Stimulated activated CD8-positive, alpha-beta memory T cell treated with anti-CD3 and anti-CD28 coated beads, Interleukin-2, amount 100 ng/mL, for 48 hours (primary cell): ENCODE measurements at places on chromosomes 11 and 22.

DNA sequence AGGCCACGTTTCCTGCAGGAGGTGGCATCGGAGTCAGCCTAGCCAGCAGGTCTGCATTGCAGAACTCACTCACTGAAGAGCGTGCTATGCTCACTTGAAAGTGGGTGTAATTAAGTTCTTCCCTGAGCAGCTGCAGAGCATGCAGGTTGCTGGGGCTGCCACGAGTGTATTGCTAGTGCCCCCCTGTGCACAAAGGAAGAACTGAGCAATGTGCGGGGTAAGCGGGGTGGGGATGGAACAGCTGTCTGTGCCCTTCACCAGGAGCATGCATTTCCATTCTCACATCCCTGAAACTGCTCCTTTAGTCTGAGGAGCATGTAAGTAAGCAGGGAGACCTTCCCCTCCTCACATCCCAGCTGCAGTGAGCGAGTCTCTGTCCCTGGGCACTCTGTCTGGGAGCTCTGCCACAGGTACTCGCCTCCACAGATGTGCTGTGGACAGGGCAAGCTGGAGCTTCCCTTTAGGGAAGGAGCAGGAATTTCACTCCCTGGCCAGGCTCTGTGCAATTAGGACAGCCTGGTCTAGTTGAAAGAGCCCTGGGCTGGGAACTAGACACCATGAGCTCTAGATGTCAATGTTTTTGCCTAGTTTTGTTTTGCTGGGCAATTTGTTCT is 1031.8 kb downstream of the NTM start:
- DNase-seq, result no peak

GRCh38 chr11:8242499-8243280 is 21.0 kb downstream of the LMO1 start:
- no peak for DNase-seq

DNA sequence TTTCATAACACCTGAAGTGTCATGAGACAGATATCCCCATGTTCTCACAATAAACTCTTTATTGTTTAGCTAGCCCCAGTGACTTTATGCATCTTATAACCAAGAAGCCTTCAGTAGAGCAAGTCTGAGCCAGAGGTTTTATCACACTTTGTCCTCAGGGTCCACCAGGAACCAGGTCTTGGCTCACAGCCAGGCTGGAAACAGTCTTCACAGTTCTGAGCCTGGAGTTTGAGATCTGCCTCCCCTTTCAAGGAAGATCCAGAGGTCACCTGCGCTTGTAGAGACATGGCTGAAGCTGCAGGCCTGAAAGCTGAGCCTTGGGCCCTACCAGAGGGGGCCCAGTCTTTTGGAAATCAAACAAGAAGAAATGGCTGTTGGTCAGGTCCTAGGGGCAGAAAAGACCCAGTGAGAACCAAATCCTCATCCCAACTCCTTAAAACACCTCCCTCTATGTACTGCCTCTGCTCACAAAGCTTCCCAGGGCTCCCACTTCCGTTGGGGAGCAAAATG is 3.5 kb downstream of the RRP8 start:
- DNase-seq, result no peak

DNA sequence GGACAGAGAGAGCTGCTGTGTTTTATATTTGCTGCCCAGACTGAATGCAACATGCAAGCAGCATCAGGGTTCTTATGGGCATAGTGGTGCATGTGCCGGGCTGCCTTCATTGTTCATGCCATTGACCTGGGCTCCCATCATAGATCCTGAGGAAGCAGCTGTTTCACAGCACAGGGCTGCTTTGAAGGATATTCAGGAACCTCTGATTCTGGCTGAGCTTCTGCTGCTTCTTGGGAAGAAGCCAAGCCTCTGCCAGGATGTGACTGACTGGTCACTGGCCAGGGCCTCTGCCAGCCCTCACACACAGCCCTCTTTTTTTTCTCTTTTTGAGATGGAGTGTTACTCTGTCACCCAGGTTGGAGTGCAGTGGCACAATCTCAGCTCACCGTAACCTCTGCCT is 43.3 kb downstream of the CYB5R2 start:
- no peak for DNase-seq

DNA sequence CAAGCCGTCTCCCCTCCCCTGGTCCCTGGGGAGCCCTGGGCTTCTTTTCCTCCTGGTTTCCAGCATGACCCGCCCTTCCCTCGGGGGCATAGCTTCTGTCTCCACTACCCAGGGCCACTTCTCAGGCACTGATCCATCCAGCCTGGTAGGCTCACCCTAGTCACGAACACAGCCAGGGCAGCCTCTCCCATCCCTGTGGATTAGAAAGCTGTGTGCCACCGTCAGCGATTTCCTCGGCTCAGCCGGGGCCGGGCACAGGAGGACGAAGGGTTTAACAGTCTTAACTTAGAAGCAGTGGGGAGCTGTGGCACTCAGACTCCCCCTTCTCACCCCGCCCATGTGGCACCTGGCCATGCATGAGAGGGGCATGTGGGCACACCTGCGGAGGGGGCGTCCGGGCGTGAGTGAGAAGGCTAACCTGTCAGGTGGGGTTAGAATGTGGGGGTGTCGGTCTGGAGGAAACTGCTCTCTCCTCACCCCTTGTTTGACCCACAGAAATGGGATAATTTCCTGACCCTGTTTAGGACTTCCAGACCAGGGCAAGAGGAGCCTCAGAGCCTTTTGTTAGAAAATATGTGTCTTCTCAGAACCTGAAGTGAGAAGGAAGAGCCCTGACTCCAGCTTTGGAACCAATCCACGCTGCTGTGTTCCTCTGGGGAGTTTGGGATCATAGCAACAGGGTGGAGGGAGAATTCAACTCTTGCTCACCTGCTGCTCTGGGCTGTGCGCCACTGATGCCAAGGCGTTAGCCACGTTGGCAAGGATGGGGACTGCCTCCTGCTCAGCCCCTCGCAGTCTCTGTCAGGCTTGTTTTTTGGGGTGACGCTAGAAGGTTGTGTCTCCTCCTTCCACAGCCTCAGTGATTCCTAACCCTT is 14.6 kb downstream of the GLB1L2 start:
- no peak for DNase-seq

DNA sequence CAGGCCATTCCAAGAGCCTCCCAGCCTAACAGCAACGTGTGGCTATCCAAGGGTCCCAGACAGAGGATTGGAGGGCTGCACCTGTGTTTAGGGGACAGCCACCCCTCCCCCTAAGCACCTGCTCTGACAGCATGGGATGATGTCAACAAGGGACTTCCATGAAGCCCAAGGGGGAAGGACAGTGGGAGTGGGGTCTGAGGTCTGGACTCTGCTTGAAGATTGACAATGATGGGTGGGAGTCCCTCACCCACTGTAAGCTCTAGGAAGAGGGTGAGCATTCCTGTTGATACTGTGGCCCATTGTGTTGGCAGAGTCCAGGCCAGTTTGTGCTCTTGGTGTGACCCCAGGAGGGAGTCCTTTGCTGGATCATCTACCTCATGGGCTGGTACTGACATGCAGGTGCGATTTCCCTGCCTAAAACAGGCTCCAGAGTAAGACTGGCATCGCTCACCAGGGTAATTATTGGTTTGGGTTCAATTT is 46.9 kb upstream of the TUB start:
- no peak for DNase-seq

DNA sequence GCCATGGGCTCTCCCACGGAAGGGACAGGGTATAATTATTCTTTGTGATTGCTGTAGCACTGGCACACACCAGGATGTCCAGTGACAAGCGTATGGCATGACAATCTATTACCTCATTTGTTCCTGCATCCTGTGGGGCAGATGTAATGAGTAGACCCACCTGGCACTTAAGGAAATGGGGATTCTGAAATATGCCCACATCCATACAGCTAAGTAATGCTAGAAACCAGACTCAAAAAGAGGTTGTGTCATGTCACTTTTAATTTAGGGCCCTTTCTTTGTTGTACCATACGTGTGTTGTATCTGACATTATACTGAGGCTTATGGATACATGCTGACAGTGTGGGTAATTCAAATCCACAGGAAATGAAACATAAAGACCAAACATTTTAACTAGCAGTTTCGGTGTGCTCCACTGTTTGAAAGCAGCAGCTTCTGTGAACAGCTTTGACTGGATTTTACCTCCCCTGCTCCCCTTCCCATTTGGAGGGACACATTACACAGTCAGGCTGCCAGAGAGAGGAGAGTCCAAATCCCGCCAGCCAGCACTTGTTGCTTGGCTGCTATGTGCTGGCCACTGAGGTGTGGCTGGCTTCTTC is 21.2 kb downstream of the GRAMD1B start:
- DNase-seq, result no peak

- no peak for DNase-seq
Observed at GRCh38 chr11:106128740-106129139, 51.3 kb downstream of the AASDHPPT start.

GRCh38 chr11:61472868-61473267 is 35.7 kb upstream of the LRRC10B start:
- no peak for DNase-seq

DNA sequence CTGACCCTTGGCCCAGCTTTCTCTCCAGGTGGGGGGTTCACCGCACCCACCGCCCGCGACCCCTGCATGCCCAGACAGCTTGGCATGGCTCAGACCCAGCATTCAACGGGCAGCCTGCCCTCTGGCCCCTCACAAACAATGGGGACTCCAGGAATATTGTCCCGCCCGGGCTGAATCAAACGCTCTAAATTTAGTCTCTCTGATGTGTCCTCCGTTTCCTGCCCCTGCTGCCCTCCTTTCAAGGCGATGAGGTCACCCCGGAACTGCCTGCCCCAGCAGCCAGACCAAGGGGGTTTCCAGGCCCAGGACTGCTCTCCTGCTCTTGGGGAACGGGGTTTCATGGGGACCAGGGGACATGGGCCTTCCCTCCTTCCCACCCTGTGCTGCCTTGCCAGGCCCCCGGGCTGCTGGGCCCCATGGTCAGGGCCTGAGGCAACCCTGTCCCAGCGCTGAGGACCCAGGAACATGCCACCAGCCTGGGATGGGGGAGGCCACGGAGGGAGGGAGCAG is 10.1 kb upstream of the PDGFB start:
- peak; percentile 48 for DNase-seq

DNA sequence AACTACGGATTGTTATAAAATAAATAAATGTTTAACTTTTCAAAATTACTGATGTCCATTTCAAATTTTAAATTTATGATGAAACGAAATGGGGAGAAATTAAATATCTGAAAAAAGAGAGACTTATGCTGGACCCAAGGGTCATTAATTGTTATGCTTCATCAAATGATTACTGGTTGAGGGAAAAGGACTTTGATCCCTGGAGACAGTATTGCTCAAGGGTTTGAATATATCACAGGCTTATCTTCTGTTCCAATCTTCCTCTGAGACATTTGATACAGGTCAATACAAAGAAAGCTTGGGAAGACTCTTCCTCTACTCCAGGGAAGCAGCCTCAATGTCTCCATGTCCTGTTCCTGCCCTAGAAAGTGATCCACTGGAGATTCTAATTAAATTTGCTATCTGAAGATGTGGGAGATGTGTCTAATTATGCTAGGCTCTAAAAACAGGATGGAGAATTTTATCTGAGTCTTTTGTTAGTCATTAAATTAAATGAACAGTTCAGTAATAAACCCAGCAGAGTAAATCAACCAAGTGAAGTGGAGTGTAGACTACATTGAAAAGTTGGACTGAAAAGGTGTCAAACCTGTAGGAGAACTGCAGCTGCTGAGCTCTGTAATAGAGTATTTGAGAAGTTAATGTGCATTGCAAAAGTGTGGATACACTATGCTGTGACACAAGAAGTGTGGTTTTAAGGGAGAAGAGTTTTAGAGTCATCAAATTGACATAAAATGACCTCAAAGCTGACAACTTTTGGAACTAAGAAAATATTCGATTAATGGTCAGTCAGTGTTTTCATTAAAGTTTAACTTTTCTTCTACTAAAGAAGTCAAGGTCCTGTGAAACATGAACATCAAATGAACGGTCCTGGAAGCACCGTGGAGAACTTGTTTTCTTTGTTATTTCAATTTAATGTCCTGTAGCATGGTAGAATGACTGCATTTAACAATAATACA is 623.7 kb upstream of the CCDC90B start:
- DNase-seq, result no peak

- DNase-seq, result no peak
Observed at GRCh38 chr11:76659672-76660532, 10.6 kb downstream of the LRRC32 start.

DNA sequence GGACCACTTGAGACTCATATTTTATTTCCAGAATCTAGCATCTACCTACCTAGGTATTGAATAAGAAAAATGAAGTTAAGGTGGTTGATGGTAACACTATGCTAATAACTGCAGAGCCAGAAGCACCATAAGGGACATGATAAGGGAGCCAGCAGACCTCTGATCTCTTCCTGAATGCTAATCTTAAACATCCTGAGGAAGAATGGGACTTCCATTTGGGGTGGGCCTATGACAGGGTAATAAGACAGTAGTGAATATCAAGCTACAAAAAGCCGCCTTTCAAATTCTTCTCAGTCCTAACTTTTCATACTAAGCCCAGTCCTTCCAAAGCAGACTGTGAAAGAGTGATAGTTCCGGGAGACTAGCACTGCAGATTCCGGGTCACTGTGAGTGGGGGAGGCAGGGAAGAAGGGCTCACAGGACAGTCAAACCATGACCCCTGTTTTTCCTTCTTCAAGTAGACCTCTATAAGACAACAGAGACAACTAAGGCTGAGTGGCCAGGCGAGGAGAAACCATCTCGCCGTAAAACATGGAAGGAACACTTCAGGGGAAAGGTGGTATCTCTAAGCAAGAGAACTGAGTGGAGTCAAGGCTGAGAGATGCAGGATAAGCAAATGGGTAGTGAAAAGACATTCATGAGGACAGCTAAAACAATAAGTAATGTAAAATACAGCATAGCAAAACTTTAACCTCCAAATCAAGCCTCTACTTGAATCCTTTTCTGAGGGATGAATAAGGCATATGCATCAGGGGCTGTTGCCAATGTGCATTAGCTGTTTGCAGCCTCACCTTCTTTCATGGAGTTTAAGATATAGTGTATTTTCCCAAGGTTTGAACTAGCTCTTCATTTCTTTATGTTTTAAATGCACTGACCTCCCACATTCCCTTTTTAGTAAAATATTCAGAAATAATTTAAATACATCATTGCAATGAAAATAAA is 2.1 kb downstream of the HBB start:
- DNase-seq, result no peak

DNA sequence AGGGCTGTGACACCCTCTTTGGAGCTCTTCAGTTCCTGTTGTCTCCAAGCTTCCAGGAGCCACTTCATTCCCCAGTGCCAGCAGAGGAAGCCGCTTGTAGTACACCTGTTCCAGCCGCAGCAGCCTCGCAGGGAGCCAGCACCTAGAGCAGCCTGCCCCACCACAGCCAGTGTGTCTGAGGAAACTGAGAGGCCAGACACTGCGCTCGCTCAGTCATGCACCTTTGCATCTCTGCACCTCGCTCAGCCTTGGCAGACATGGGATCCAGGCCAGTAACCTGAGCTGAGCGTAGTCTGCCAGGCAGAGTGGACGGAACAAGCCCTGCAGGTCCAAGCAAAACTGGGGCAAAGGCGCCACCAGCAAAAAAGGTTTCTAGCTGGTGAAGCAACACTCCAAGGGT is 1072.1 kb downstream of the JRKL start:
- DNase-seq, result no peak
